ENCODE measurements at places on chromosomes 4 and X.

DNA sequence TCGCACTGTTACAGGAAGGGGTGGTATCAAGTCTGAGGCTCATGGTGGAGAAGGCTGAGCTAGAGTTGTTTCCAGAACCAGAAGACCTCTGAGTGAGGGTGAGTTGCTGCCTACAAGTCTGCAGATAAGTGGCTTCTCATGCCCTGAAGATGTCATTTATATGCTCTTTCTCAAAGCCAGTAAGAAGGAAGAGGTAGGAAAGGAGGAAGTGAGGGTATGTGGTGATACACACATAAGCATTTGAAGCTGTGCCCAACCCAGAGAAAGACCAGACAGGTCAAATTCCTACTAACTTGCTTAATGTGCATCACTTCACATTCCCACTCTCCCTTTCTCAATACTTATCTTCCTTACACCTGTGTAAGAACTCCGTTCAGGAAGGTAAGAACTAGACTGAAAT, at the start of gene PPBP:
PPBP (minus strand) TSS at position 130 of the 400 bp plus-strand sequence; CDS start at position 43, 87 bp downstream.
- peak; percentile 9 for DNase-seq

DNA sequence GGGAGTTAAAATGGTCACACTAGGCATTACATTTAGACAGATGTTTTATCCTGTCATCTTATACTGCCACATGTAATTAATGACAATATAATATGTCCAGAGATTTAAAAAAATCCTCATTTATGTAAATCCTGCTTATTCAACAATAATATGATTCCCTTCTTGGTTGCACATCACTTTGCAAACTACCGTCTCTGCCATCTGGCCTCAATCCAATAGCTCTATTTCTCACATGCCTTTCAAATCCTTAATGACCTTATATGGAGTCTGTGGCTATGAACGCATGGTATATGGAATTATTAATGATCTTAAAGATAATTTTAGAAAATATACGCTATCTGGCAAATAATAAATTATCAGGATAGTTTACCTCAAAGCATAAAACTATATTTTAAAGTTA, 144.5 kb downstream of the NPNT start:
- no peak for DNase-seq

GRCh38 chr4:1406981-1407656, 877 bp upstream of the NKX1-1 start:
- DNase-seq: no peak

DNA sequence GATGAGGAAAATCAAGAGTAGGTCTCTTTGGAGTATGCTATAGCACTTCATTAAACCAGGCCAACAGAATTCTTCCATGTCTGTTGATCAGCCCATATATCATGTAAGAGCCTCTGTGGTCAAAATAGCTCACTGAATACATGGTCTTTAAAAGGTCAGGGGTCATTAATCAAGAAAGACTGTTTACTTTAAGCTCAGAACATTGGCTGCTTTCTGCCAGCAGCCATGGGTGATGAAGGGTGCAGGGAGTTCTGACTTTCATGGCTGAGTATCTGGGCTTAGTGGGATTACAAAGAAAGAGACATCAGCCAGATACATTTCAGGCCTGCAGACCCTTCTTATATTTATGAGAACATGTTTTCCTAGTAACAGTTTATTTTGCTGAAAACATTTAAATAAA, 7.1 kb upstream of the C4orf54 start:
- DNase-seq: no peak

- no peak for DNase-seq
These were observed 553.2 kb upstream of the FAT1 start for GRCh38 chr4:187276736-187277408.

- DNase-seq: no peak
These were observed 49.9 kb upstream of the SCRG1 start for GRCh38 chr4:173448608-173449379.

DNA sequence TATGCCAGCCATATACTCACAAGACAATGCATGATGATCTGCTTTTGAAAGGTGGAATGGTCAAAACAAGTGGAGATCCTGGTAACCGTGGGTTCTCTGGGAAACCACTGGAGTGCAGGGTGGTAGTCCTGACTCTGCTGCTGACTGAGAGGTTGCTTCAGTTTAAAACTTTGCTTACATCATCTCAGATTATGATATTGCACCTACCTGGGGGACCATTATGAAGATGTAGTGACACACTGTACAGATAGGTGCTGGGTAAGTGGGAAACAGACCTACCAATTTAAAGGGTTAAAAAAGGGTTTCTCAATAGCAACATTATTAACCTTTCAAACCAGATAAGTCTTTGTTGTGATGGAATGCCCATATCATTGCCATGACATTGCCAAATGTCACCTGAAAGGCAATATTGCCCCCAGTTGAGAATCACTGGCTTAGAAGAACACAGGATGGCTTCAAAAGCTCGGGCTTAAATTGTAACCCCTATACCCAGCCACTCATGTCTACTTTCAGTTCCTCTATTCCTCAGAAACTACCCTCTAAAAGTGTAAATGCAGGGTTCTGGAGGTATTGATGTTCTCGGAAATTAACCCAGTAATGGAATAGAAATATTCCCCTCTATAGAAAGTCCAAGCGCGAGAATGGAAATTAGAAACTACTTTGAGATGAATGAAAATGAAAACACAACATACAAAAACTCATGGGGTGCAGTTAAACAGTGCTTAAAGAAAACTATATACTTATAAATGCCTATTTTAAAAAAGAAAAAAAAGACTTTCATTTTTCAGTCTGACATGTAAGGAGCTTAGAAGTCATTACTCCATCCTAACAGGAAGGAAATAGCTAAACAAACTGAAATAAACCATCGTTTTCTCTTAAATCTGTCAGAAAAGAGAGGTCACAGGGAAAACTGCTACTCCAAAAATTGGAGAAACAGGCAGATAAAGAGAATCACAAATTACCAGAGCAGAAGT, 65.8 kb downstream of the ARHGEF6 start:
- DNase-seq: no peak

- no peak for DNase-seq
These were observed 641.4 kb downstream of the TRIML1 start for GRCh38 chr4:188780686-188781085.

DNA sequence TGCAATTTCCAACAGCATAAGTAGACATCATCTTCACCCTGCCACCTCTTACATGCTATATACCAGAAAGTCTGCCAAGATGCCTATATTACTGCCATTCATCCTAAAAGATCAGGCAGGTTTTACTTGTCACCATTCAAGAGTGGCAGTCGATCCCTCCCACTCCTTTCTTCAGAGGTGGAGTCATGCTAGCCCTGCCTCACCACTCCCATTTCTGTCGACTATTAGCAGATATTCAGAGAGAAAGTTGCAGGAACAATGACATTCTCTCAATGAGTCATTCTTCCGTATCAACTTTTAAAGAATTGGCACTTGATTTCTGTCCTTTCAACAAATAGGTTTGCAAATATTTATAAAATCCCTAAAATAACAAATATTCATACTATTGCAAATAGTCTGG, 1060.1 kb downstream of the ADGRL3 start:
- DNase-seq: no peak

- DNase-seq: no peak
These were observed 443.9 kb downstream of the KLHL4 start for GRCh38 chrX:87961471-87961870.

All from KBM-7 (cell line).